A549 treated with DMSO at 1 μM for 4 hours (cell line): ENCODE measurements at places on chromosomes 2 and 18. TPM values are rescaled to one million over a fixed set of nuclear protein-coding genes. Genes with fewer than 3 reads are reported as not detected.

The SH2D6 gene
- total RNA-seq, result 0.60 to 1.2 TPM (median 0.83 TPM) in 5 replicates

The UNC80 gene
- not detected in 5 replicates for total RNA-seq

The MTHFD2 gene
- 157 to 182 TPM (median 167 TPM) in 5 replicates for total RNA-seq

The ITGB1BP1 gene
- total RNA-seq, result 162 to 189 TPM (median 165 TPM) in 5 replicates

The CD8A gene
- 0.19 to 0.45 TPM (median 0.30 TPM) in 5 replicates for total RNA-seq

The CAPN13 gene
- 0.08 to 0.34 TPM (median 0.10 TPM) in 5 replicates for total RNA-seq
